NCI-H1694 treated with DMSO at 0.1 percent for 48 hours (cell line): ENCODE measurements at places on chromosomes 2 and 18.

- no peak for DNase-seq
These were observed 214.7 kb downstream of the ANKRD30B start for GRCh38 chr18:14962626-14963025.

GRCh38 chr18:79680100-79680879 is 687 bp downstream of the CTDP1 start:
- no peak for DNase-seq

- no peak for DNase-seq
These were observed 1310.0 kb upstream of the ZEB2 start for GRCh38 chr2:145829931-145830330.

DNA sequence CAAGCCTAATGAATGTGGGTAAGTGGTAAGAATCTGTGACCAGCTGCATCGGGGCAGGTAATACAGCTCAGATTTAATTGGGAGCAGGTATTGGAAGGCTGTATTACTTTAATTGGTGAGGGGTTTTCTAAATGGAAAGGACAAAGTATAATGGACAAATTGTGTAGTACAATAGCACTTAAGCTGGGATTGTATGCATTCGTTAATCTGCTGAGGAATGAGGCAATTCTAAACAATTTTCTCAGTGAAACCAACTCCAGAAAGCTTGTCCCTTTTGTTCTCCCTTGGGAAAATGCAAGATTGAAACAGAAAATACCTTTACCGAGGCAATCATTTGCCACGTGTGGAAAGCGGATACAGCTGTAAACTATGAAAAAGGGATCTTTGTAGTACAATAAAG is 801.6 kb upstream of the POU3F3 start:
- DNase-seq, result no peak

GRCh38 chr2:202425036-202425435 is 48.9 kb downstream of the BMPR2 start:
- DNase-seq, result no peak

GRCh38 chr2:236947294-236947693 is 138.4 kb upstream of the COPS8 start:
- no peak for DNase-seq

- no peak for DNase-seq
These were observed 209.9 kb downstream of the TDRD15 start for GRCh38 chr2:21333684-21334083.

- DNase-seq, result no peak
These were observed 609.0 kb downstream of the EPHA4 start for GRCh38 chr2:220963076-220963475.

- no peak for DNase-seq
These were observed 9.6 kb upstream of the NTSR2 start for GRCh38 chr2:11679486-11680181.

- DNase-seq, result no peak
These were observed 18.8 kb upstream of the GPR17 start for GRCh38 chr2:127626917-127627739.

- DNase-seq, result no peak
These were observed 116.8 kb upstream of the MEIS1 start for GRCh38 chr2:66318009-66318561.

GRCh38 chr2:179554639-179555386 is 290.2 kb upstream of the SESTD1 start:
- DNase-seq, result no peak

GRCh38 chr2:74006459-74006858 is 21.7 kb downstream of the TET3 start:
- no peak for DNase-seq

GRCh38 chr2:28415010-28415409 is 22.4 kb downstream of the FOSL2 start:
- no peak for DNase-seq

DNA sequence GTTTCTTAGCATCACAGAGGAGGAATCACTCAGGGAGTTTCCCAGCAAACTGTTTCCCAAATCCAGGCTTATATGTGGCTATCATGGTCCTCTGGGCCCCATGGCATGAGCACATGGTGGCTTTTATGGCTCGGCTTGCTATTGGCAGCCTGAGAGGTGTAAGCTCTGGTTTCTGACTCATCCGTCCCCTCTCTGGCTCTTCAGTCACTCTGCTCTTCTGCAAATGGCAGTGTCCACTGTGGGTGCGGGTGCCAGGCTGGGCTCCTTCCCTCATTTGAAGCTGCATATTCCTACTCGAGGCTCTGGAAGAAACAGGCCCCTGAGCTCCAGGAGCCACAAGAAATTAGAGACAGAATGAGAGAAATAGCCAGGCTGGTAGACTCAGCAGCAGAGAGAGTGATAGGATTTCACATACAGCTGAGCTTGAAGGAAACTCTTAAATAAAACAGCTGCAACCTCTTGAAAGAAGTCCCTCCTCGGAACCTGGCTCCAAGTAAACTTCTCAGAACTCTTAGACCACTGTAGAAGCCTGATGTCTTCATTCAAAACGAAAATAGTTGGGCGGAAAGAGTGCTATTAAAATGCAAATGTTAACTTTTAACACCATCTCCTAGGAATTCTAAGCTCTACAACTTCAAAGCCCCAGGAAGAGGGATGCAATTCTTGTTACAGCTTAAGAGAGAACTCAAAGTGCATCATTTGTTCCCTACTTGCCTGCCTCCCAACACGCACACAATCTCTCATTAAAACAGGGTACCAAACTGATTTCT is 212.6 kb upstream of the SP5 start:
- no peak for DNase-seq

- DNase-seq, result peak; percentile 62
These were observed 334.1 kb downstream of the RIT2 start for GRCh38 chr18:42781298-42781815.

DNA sequence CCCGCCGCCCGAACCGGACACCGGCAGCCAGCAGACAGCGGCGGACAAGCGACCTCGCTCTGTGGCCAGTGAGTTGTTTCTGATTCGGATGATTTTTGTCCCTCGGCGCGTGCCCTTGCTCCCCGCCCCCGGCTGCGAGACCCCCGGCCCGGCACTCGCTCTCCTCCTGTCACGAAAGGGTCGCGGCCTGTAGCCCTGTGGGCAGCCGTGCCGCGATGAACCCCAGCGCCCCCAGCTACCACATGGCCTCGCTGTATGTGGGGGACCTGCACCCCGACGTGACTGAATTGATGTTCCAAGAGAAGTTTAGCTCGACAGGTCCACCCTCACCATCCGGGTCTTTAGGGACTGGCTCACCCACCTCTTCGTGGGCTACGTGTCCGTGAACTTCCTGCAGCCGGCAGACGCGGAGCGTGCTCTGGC is 1257.5 kb upstream of the ACVR2A start:
- no peak for DNase-seq

DNA sequence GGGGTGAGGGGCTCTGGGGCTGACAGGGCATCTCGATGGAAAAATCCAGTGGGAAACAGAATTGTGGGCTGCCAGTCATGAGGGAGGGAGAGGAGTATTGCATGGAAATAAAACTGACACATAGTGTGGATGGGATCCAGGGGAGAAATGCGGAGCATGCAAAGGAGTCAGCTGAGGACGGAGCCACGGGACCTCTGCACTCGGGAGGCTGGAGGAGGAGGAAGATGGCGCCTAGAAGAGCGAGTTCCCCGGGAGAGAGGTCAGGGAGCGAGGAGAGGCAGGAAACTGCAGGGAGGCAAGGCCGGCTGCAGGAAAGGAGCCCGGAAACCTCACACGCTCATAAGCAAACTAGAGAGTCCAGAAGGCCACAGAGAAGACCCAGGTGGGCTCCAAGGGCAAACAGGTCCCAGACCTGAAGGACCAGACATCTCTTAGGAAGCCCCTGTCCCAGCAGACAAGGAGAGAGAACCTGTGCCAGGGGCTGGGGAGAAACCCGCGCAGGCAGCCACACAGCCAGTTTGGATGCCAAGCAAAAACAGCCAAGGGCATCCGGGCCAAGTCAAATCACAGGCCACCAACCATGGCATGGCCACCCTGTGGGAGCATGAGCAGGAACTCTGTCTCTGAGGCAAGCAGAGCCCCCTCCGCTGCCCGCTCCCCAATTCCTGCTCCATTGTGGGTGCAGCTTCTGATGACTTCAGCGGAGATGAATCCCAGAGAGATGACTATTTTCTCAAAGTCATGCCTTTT is 218.8 kb upstream of the ID2 start:
- DNase-seq, result no peak

DNA sequence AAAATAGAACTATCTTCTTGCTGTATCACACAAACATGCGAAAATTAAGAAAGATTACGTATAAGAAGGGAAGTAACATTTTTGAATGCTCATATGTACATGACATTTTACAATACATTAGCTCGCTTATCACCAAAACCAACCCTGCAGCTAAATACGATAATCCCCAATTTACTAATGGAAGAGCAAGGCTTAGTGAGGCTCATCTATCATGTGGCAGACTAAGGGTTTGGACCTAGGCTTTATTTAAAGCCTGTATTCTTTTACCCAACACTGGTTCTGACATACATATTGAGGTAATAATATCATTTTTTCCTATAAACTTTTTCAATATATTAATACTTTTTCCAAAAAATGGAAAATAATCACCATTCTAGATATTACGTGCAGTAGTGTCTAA is 116.8 kb upstream of the TTC39C start:
- DNase-seq, result no peak

GRCh38 chr2:73333564-73333963 is 40.2 kb upstream of the EGR4 start:
- DNase-seq, result no peak

- DNase-seq, result no peak
These were observed 15.3 kb downstream of the WNT10A start for GRCh38 chr2:218895759-218896500.

- DNase-seq, result peak; percentile 92
These were observed 431 bp upstream of the SEC11C start for GRCh38 chr18:59139291-59139614.

DNA sequence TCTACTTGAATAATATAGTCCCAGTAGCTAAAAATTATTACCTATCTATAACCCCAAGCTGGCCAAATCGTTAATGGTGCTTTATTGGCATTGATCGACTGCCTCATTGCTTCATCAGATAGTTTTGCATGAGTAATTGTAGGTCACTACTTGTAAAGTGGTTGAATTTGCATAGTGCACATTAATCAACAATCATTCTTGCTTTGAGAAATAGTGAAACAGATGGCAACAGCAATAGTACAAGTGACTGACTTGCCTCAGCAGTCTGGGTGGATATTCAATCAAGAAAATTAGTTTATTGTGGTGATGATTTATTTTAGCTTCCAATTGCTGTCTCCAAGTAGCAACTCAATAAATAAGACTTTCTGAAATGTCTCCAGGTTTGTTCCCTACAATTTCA is 117.8 kb upstream of the NRXN1 start:
- peak; percentile 40 for DNase-seq

DNA sequence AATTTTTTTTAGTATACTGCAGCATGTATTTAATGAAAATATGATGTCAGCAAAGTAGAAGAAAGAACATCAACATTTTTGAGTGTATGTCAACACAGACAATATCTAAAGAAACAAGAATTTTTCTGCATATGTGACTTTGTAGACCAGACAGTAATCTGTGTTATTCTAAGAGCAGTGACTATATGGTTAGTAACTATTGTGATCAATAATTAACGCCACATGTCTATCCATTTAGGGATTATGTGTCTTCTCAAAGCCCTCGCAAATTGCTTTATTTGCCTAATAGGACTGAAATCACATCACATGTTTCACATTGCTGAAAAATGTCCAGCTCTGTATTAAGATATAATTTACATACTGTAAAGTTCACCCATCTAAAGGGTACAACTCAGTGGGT is 107.8 kb downstream of the GFPT1 start:
- no peak for DNase-seq

DNA sequence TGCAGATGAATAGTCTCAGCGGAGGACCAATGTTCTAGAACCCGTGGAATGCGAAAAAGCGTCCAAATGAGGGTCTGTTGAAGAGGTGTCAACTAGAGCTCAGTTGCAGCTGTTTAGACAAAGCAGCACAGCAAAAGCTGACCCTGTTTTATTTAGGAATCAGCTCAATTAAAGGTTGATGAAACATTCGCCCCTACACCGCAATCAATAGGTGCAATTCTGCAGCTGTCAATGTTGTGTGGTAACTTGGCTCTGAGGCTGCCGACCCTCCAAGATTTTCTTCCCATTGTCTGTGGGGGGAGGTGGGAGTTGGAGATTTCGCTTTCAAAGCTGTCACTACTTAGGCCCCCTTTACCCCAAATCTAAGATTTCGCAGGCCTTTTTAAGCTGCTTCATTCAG is 330.0 kb downstream of the ETAA1 start:
- DNase-seq, result no peak

- no peak for DNase-seq
These were observed 193.2 kb upstream of the MEX3C start for GRCh38 chr18:51390702-51391101.

DNA sequence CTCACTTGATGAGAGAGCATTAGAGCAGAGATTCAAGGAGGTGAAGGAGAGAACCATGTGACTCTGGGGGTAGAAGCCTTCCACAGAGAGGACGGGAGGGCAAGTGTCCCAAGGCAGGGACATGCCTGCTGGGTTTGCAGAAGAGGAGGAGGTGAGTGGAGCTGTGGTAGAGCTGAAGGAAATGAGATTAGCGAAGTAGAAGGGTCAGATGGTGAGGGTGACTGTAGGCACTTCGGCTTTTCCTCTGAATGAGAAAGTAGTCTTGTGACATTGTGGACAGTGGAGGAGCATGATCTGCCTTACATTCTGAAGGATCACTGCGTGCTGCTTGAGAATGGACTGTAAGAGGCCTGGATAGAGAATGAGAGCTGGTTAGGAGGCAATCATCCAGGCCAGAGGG is 126.0 kb downstream of the NXPH2 start:
- no peak for DNase-seq

DNA sequence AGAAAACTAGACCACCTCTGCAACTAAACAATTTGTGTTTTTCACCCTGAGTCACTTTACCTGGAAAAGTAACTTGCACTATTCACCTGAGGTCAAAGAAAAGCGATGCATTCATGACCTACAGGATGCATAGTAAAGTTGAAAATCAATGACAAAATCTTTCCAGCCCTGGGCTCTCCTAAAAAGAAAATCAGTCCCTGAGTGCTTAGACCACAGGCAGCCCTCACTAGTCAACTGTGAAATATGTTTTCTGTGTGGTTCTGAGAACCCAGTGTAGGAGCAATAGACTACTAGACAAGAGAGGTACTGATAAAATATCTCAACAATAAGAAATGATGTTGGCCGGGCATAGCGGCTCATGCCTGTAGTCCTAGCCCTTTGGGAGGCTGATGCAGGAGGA is 133.1 kb downstream of the TXNL1 start:
- no peak for DNase-seq

DNA sequence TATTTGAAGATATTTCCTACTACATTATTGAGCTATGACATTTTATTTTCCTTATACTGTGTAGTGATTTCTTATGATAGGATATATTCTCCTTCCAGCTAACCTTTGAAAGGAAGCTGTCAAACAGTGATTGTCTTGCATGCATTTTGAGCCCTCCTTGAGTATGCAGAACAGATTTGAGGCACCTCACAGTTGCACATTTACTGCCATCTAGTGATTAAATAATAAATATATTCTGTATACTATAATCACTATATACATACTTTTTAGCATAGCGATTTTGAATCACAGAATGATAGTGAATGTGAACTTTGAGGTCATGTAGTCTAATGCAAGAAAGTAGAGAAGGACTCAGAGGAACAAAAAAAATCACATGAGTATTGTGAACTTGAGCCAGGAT is 268.4 kb upstream of the CDH19 start:
- peak; percentile 41 for DNase-seq

GRCh38 chr2:178700922-178701342 is 106.3 kb downstream of the TTN start:
- DNase-seq, result peak; percentile 19
